ENCODE measurements at places on chromosomes 16 and 17. TPM values are rescaled to one million over a fixed set of nuclear protein-coding genes. Genes with fewer than 3 reads are reported as not detected.

- DNase-seq, result no peak
These were observed 14.0 kb downstream of the CPSF4L start for GRCh38 chr17:73247726-73248125.

DNA sequence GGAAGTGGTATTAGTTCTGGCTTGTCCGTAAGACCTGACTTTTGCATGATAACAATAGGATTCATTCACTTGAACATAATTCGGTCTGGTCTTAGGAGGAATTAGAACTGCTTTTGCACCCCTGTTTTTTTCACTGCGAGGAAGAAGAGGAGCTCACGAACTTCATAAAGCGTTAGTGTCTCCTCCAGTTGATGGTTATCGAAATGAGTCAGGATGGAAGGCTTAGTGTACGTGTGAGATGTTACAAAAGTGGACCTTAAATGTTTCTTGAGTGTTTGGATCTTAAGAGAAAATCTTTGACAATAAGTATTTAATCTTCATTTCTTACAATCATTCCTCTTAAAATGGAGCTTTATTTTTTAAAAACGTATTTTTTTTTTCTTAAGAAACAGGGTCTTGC, 52.8 kb downstream of the USP10 start:
- DNase-seq, result no peak

- no peak for DNase-seq
These were observed 106.7 kb downstream of the HS3ST3B1 start for GRCh38 chr17:14407541-14407940.

ZP2 gene
- not detected for total RNA-seq
